Inflammatory macrophage (primary cell): ENCODE measurements at places on chromosomes 4 and X.
A peak's percentile ranks its signal among the peaks of the same experiment; 100 is the strongest.

- no peak for DNase-seq
Observed at GRCh38 chr4:101122019-101122418, 225.3 kb downstream of the PPP3CA start.

DNA sequence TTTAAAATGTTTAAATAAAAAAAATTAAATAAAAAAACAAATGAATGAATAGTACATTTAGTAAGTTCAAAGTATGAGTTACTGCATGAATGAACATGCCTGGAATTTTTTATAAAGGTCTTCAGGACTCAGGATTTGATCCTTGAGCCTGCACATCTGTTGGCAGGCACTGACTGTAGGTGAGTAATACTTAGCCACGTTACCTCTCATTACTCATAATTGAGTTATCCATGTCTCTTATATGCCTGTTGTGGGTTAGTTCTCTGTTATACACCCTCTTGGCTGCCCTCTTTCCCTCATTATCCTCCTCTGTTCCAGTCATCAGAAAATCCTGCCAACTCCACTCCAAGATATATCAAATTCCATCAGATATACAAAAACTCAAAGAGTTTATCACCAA lies 276.0 kb downstream of the FBXW7 start:
- DNase-seq = no peak

- no peak for DNase-seq
Observed at GRCh38 chr4:186644311-186644638, 79.4 kb downstream of the FAT1 start.

DNA sequence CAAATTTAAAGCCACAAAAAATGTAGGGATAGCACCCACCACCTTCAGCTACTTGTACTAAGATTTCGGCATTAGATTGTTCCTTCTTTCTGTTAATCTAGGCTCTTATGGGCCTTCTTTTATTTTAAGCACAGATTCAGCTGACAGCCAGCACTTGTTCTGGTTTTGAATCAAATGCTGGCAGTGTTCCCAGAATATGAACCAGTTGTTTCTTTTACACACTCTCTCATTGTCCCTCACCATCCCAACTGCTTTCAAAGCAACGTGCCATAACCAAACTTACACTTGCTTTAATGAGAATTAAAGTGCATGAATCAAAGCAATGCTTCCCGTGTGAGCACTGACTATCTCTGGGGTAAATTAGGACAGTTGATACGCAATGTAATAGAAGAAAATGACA lies 744.5 kb upstream of the FAM241A start:
- DNase-seq = no peak

DNA sequence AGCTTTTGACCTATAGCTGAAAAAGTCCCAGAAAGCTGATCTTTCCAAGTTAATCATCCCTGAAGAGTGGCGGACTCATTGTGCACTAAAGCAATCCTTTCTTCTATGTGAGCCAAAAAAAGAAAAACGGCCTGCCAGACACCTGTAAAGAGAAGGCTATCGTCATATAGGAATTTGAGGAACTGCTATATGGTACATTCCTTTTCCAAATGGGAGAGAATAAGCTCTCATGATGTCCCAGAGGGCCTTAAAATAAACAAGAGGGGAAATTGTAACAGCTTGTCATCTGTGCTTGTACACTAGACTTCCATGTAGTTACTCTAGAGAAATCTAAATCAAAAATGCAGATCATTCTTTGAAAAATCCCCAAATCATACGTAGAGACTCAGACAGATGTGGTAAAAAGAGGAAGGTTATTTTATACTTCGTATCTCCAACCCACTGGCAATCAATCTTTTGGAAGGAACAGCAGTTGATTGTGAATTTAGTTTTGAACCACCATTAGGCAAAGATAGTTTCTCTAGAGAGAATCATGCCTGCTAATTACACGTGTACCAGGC lies 26.1 kb downstream of the GPR174 start:
- no peak for DNase-seq

- DNase-seq = no peak
Observed at GRCh38 chr4:114729068-114729738, 130.6 kb downstream of the UGT8 start.

- peak; percentile 86 for DNase-seq
Observed at GRCh38 chr4:37601531-37601930, 84.6 kb downstream of the RELL1 start.

- no peak for DNase-seq
Observed at GRCh38 chr4:26173619-26174018, 147.2 kb upstream of the RBPJ start.

DNA sequence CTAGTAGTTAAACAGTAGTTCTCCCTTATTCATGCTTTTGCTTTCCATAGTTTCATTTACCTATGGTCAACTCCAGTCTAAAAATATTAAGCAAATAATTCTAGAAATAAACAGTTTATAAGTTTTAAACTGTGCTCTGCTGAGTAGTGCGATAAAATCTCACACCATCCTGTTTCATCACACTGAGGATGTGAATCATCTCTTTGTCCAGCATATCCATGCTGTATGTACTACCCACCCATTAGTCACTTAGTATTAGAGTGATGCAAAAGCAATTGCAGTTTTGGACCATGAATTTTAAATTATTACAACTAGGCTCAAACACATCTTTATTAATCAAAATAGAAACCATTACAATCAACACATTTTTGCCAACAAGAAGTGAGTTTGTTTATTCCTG lies 187.4 kb downstream of the TEX13C start:
- DNase-seq = no peak

DNA sequence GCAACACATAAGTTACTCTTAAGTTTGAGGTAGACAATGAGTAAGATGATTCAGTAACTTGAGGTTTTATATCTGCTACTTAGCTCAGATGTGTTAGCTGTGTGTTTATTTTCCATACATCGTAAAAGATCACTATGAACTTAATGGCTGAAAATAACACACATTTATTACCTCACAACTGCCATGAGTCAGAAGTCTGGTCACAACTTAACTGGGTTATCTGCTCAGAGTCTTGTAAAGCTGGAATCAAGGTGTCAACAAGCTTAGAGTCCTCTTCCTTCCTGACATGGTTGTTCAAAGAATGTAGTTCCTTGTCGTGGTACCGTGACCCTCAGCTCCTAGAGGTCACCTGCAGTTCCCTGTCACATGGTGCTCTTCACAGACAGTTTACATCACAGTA lies 204.9 kb upstream of the MAGEB2 start:
- no peak for DNase-seq

DNA sequence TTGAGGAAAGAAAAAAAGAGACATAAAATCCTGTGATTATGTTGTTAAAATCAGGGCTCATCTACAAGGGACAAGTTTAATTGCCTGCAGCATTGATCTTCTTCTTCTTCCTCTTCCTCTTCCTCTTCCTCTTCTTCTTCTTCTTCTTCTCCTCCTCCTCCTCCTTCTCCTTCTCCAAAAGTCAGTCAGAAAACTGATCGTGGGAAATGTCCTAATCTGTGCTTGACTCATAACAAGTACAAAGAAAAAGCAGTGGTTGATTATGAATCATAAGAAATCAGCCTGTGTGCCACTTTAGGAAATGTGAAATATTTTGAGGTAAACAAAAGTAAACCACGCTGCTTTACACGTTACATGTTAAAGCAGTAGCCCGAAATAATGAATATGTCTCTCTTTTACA lies 2.7 kb upstream of the ATP10D start:
- peak; percentile 62 for DNase-seq

- DNase-seq = no peak
Observed at GRCh38 chr4:186724058-186724863, 605 bp upstream of the FAT1 start.

- no peak for DNase-seq
Observed at GRCh38 chrX:124215786-124216185, 116.7 kb upstream of the TEX13D start.
